Tongue (tissue), 3 donors: ENCODE measurements at places on chromosomes 12 and 14. TPM values are rescaled to one million over a fixed set of nuclear protein-coding genes. Genes with fewer than 3 reads are reported as not detected.

Gene ERH
- total RNA-seq = 54.1 TPM

Gene SHMT2
- total RNA-seq = 70.1 TPM

Gene USP44
- 0.31 TPM for total RNA-seq

Gene KRT4
- total RNA-seq = 420 TPM

Gene SLC25A47
- total RNA-seq = not detected

Gene TBC1D30
- total RNA-seq = 2.6 TPM

Gene DIO2
- 71.7 TPM for total RNA-seq

Gene MMP14
- 131 TPM for total RNA-seq

Gene LRP1-AS
- total RNA-seq = not detected
